ENCODE measurements at places on chromosomes 7 and 10.

GRCh38 chr7:100943693-100944092, 5.6 kb upstream of the MUC3A start:
- no peak for DNase-seq

GRCh38 chr10:122495406-122496340, 34.3 kb downstream of the HTRA1 start:
- DNase-seq, result no peak

DNA sequence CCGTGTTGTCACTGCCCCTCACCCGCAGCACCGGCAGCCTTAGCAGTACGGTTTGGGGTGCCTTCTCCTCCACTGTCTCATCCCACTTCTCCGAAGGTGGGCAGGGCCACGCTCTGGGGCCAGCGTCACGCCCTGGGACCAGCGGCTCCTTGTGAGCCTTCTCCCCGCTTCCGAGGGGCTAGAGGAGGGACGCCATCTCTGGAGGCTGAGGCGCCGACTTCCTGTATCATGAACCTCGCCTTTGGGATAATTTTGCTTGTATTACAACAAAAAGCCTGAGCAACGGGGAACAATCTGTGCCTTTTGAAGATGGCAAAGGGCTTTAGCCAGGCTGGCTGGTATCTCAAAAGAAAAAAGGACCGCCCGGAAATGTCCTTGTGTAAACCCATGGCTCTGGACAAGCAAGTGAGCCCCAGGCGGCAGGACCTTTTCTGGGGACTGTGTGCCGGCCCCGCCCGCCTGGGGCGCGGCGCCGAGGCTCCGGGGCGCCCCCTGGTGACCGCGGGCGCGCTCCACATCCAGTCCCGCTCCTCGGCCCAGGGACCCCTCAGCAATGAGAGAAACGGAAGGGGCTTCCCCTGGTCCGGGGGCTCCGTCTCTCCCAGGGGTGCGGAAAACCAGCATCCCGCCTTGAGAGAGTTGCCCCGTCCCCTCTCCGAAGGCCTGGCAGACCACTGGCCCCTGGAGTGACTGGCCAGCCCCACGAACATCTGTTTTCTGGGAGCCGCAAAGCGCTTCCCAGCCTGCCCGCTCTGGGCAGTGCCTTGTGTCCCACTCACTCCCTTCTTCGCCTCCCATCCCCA, 3.8 kb downstream of the DEPP1 start:
- DNase-seq, result peak; percentile 66

DNA sequence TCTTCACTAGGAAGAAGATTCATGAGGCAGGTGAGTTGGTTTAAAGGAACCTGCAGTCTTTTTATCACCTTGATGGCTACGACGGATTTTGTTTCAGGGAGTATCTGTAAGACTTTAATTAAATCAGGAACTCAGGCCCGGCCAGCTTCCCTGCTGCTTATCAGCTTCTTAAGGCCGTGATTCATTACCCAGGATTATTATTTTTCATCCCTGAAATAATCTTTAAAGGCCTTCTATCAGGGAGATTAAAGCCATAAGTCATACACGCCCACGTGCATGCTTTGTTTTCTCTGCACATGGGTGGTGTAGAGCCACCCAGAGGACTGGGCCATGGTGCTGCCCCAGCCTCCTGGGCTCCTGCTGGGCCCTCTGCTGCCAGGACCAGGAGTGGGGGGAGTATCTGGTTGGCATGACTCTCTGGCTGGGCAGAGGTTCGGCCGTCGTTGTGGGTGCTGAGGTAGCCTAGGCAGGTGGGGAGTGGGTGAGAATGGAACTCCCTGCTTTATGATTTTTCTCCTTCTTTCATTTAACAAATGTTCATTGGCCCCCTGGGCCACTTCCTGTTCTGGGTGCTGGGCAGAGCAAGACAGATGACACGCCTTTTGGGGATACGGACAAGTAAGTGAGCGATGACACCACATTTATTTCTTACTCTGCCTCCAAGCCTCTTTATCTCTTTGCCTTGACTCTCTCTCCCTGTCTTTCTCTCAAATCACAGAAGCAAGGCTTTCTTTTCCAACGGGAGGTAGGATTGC, 39.0 kb upstream of the PCBD1 start:
- no peak for DNase-seq

DNA sequence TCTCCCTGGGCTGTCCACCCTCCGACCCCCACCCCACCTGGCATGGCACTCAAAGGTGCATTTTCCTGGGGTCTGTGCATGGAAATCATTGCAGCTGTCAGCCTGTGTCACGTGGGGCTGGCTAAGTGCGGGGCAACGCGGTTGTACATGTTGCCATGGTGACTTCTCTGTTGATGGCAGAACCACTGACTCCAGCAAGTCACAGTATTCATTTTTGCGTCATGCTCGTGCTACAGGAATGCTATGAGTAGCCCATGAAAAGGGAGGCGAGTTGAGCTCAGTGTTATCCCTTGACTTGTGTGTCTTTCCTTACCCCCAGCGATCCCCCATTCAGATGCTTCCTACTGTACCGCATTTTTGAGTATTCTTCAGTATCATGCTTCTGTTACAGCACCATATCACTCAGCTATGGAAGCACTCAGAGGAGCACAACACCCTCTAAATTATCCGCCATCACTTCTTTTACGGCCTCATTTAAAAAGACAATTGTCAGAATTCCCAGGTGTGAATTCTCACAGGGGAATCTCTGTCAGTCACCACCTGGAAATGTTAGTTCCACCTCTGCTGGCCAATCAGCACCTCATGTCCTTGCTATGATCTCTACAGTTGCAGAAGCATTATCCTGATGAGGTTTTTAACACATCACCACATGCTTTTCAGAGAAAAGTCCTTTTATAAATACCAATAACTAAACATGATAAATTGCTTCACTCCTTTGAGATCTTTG, 194.4 kb upstream of the C7orf33 start:
- no peak for DNase-seq

- DNase-seq, result no peak
These were observed 244.0 kb downstream of the SORCS1 start for GRCh38 chr10:106920538-106920937.

DNA sequence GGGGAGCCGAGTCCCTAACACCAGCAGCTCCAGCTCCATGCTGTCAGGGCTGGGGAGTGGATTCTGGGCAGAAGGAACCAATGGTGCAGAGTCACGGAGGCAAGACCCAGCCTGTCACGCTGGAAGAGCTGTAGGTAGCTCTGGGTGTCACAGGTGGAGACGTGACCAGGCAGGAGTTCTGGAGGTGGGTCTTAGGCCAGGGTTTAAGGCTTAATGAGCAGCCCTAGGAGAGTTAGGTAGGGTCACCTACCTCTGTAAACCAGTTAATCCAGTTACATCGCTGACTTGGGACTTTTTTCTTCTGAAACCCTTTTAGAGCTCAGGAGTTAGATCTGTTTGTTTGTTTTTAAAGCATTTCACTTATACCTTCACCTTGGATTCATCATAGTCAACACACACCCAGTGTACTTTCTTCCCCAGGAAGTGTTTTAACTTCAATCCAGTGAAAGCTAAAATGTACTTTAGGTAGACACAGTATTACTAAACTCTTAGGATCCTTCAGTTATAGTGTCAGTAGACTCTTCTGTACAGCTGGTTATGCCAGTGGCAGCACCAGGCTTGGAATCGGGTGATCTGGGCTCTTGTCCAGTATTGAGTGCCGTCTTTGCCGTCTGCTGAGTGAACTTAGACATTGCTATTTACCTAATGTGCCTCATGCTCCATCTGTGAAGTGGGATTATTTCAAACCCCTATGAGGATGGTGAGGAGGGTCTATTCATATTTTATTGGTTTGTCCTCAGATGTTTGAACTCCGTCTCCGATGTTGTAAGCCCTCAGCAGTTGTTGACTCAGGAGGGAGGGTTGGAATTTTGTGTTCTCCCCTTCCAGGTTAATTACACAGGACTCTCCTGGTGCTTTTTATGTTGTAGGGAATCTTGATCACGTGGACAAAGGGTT, 31.0 kb downstream of the TACR2 start:
- no peak for DNase-seq

DNA sequence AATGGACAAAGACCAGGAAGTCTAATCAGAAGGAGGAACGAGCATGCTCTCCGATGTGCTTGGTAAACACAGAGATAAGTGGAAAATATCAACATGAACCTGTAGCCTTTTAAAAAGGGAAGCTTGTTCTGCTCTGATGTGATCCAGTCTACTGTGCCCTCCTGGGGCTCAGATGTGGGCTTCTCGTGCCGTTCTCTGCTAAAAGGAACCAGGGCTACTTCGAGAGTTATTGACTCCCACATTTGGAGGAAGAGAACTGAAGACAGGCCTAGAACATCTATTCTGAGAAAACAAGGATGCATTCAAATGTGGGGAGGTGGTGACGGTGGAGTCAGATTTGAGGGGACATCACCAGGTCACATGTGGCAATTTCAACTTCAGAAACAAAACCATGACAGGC, 325.4 kb downstream of the GLRX3 start:
- DNase-seq, result no peak

DNA sequence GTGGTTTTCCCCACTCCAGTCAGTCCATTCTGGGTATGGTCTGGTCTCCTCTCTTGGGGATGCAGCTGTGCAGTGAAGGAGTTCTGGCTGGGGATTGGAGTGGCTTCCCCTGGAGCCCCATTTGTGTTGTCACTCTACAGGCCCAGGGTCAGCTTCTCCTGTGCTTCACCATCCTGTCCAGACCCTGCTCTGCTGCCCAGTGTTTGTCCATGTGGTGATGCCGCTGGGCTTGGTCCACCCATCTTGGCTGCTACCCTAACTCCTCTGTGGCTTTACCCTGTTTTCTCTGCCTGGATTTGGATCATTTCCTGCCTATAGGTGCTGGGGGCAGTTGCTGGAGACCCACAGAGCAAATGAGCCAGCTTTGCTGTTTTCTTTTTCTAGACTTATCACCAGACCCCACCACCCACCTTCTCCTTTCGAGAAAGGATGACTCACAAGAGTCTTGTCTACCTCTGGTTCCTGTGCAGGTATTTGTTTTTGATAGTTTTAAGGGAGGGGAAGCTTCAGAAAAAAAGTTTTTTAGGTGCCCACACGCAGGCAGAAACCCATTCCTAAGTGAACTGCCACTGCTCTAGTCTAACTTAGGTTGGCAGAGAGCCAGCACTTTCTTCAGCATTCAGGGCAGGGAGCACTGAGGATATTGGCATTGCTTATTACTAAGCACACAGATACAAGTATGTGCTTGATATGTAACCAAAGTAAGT, 8.5 kb downstream of the ZDHHC16 start:
- DNase-seq, result no peak

DNA sequence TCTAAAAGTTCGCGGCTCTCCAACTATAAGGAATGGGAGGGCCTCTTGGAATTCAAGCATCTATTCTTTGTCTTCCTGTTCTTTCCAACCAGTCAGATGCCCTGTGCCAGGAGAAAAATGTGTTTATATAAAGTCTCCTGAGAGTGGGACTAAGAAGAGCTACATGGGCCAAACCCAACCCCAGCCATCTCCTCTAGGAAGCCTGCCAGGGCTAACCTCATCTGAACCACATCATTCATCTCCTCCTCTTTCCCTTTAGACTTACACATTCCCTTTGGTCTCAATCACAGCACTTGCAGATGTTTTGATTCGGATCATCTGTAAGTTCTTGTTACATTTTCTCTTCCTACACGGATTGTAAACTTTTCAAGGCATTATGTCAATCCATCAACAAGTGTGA, 62.6 kb downstream of the DOCK4 start:
- no peak for DNase-seq

- no peak for DNase-seq
These were observed 142.4 kb downstream of the CUX1 start for GRCh38 chr7:101959829-101960228.

All from activated T-helper 1 cell treated with anti-CD3 and anti-CD28 coated beads, Interleukin-12 subunit alpha, Interleukin-12 subunit beta, Interleukin-2, Interleukin-4 antibody, amounts not matched to agents 30 ng/mL and 10 ng/mL and 1 ng/mL, durations not matched to agents 14 hours and 24 hours and 36 hours (primary cell).